Upper lobe of right lung (tissue), 1 donor: ENCODE measurements at places on chromosomes 13 and 19.
A peak's percentile ranks its signal among the peaks of the same experiment; 100 is the strongest.

GRCh38 chr19:32497391-32497790 is 83.6 kb upstream of the PDCD5 start:
- no peaks in the 10 kb centered on the region for H3K27me3 ChIP-seq
- H3K4me3 ChIP-seq: no peak overlapping the region
- no peaks in the 10 kb centered on the region for H3K4me1 ChIP-seq
- no peaks in the 10 kb centered on the region for H3K36me3 ChIP-seq
- H3K27ac ChIP-seq: no peak overlapping the region

- H3K4me1 ChIP-seq: no peaks in the 10 kb centered on the region
- no peak for DNase-seq
- no peak overlapping the region for H3K27ac ChIP-seq
- H3K27me3 ChIP-seq: no peaks in the 10 kb centered on the region
- no peak overlapping the region for H3K4me3 ChIP-seq
Measured at GRCh38 chr13:40160618-40161350, 505.3 kb downstream of the COG6 start.

GRCh38 chr13:76380446-76381065 is 505.6 kb downstream of the KCTD12 start:
- H3K27ac ChIP-seq: no peak overlapping the region
- no peaks in the 10 kb centered on the region for H3K36me3 ChIP-seq
- no peaks in the 10 kb centered on the region for H3K27me3 ChIP-seq

GRCh38 chr13:46468570-46469463 is 81.8 kb upstream of the RUBCNL start:
- DNase-seq: no peak
- no peaks in the 10 kb centered on the region for H3K4me1 ChIP-seq
- H3K27me3 ChIP-seq: no peaks in the 10 kb centered on the region

GRCh38 chr13:61485128-61485765 is 69.6 kb upstream of the PCDH20 start:
- DNase-seq: no peak
- H3K4me1 ChIP-seq: no peaks in the 10 kb centered on the region
- no peak overlapping the region for H3K4me3 ChIP-seq

- no peak overlapping the region for H3K4me3 ChIP-seq
- no peak overlapping the region for H3K27ac ChIP-seq
- peaks cover 100% of the 10 kb centered on the region for H3K36me3 ChIP-seq
- no peaks in the 10 kb centered on the region for H3K27me3 ChIP-seq
- peak; percentile 77 for DNase-seq
Measured at GRCh38 chr19:45059258-45059965, 16.9 kb downstream of the ZNF296 start.

DNA sequence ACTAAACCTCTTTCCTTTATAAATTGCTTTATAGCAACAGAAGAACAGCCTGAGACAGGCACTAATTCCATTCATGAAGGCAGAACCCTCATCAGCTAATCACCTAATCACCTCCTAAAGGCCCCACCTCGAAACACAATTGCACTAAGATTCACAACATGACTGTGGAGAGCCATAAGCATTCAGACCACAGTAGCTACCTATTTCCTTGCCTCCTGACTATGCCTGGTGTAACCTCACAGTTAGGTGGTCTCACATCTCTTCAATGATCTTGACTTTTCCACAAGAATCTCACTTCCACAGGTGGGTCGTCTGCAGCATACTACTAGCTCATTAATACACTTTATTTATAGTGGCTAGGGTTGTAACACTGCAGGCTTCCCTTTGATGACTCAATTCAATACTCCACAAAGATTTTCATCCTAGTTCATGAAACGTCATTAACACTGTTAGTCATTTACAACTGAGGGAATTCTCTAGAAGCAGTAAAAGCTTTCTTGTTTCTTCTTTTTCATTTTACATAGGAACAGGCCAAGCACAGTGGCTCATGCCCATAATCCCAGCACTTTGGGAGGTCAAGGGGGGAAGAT is 27.1 kb downstream of the STK24 start:
- no peaks in the 10 kb centered on the region for H3K27me3 ChIP-seq
- no peak for DNase-seq
- no peak overlapping the region for H3K27ac ChIP-seq
- H3K4me3 ChIP-seq: no peak overlapping the region
- no peaks in the 10 kb centered on the region for H3K36me3 ChIP-seq
- H3K4me1 ChIP-seq: peaks cover 31% of the 10 kb centered on the region

GRCh38 chr19:17968362-17968761 is 1.5 kb downstream of the KCNN1 start:
- H3K27ac ChIP-seq: no peak overlapping the region
- H3K27me3 ChIP-seq: peaks cover 27% of the 10 kb centered on the region
- H3K4me3 ChIP-seq: no peak overlapping the region
- no peak for DNase-seq
- H3K36me3 ChIP-seq: no peaks in the 10 kb centered on the region
- H3K4me1 ChIP-seq: no peaks in the 10 kb centered on the region

GRCh38 chr19:13914777-13915176 is 8.8 kb downstream of the CC2D1A start:
- DNase-seq: no peak
- H3K36me3 ChIP-seq: peaks cover 69% of the 10 kb centered on the region
- no peak overlapping the region for H3K27ac ChIP-seq
- H3K4me3 ChIP-seq: no peak overlapping the region

DNA sequence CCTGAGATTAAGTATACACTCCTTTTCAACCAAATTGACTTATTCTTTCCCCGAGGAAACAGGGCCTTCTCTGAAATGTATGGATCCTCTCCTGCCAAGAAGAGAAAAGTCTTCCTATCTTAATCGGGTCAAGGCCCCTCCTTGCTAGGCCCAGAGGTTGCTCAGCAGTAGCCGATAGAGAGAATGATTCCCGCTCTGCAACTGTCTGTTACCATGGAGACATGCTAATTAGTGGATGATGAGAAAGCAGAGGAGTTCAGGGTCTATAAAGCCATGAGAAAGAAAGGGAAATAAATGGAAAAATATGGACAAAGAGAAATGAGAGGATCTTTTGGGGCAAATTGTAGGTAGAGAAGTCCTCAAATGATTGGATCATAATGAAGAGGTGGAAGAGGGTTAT is 103.5 kb downstream of the POU4F1 start:
- DNase-seq: no peak
- no peaks in the 10 kb centered on the region for H3K27me3 ChIP-seq
- no peaks in the 10 kb centered on the region for H3K4me1 ChIP-seq
- no peak overlapping the region for H3K27ac ChIP-seq
- H3K4me3 ChIP-seq: no peak overlapping the region
- no peaks in the 10 kb centered on the region for H3K36me3 ChIP-seq

DNA sequence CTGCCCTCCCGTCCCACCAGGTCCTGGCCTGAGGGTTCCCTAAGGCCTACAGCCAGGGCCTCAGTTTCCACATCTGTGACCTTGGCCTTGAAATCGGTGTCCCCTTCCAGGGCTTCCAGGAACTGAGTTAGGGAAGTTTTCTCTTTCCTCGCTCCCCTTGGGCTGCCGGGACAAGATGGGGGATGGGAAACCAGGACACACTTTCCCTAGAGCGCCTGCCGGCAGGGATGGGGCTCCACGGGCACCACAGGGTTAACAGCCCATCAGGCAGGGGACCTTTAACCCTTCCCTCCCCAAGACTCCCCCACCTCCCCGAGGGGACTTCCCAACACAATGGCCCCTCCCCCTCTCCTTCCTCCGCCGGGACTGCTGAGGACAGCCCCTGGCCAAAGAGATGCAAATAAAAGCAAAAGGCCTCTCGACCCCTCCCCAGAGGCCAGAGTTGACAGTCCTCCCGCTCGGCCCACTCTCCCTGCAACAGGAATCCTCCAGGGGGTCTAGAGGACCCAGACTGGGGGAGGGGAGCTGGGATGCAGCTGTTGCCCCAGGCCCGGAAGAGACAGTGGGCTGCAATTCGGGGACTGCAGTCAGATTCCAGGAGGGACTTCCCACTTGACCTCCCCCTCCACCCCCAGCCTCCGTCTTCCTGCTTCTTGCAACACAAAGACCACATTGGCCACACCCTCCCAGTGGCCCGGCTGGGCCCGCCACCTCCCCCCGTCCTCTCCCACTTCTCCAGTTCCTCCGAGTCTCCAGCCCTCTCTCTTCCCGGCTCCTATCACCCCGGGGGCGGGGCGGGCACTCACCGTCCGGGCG is 3.4 kb downstream of the BBC3 start:
- peaks cover 29% of the 10 kb centered on the region for H3K4me1 ChIP-seq
- peaks cover 14% of the 10 kb centered on the region for H3K36me3 ChIP-seq
- peak; percentile 95 for DNase-seq
- peak overlapping the region; percentile 97 for H3K4me3 ChIP-seq
- no peaks in the 10 kb centered on the region for H3K27me3 ChIP-seq

DNA sequence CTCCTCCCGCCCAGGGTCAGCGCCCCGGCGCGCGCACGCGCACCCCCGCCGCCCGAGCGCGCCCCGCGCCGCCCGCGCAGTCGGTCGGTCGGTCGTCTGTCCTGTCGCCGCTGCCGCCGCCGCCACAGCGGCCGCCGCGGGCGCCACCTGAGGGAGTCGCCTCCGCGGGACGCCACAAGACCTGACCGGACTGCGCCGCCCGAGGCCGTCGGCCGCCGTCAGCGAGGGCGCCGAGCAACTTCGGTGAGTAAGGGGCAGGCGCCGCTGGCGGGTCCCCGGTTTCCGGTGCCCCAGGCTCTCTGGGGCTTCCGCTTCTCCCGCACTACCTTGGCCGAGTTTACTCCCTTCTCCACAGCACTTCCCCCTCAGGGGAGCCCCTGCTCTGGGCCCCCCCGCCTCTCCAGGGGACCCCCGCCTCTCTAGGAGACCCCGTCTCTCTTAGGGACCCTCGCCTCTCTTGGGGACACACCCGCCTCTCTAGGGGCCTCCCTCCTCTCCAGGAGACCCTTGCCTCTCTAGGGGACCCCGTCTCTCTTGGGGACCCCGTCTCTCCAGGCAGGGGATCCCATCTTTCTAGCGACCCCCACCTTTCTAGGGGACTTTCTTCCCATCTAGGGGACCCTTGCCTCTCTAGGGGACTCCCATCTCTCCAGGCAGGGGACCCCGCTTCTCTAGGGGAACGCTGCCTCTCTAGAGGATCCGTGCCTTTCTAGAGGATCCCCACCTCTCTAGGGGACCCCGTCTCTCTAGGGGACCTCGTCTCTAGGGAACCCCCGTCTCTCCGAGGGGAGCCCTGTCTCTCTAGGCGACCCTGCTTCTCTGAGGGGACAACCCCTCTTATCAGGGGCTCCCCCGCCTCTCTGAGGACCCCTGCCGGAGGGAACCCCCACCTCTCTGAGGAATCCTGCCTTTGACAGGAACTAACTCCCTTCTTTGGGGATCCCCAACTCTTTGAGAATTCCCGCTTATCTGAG is 19.3 kb upstream of the GATAD2A start:
- peaks cover 55% of the 10 kb centered on the region for H3K4me1 ChIP-seq
- H3K36me3 ChIP-seq: no peaks in the 10 kb centered on the region
- H3K4me3 ChIP-seq: peak overlapping the region; percentile 85
- DNase-seq: no peak
- peak overlapping the region; percentile 92 for H3K27ac ChIP-seq

- H3K36me3 ChIP-seq: no peaks in the 10 kb centered on the region
- DNase-seq: no peak
- H3K27ac ChIP-seq: no peak overlapping the region
- H3K27me3 ChIP-seq: no peaks in the 10 kb centered on the region
- H3K4me1 ChIP-seq: no peaks in the 10 kb centered on the region
- no peak overlapping the region for H3K4me3 ChIP-seq
Measured at GRCh38 chr13:109720758-109721184, 65.6 kb downstream of the IRS2 start.

DNA sequence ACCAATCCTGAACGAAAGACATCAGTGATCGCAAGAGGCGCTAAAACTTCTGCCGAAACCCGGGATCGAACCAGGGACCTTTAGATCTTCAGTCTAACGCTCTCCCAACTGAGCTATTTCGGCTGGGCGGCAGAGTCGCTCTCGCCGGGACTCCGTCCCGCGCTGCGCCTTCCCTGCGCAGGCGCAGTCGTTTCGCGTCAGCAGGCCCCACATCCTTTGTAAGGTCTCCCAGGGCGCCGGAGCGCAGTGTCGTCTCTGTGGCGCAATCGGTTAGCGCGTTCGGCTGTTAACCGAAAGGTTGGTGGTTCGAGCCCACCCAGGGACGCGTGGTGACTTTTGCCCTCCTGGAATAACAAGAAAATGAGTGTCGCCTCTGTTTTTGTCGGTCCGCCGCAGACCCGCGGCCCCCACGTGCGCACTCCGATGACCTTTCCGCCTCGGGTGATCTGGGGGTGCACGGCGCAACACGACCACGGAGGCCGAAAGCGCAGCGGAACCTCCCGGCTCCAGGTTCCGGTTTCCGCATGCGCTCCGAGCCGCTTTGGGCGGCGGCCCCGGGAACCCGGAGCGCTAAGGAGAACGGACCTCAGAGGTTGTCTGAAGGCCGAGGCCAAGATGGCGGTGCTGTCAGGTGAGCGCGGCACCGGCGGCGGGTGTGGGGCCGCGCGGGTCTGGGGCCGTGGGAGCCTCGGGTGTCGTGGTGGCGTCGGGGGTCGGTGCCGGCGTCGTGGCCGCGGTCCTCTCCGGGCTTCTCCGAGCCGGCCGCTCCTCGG is at the start of gene NDUFS7:
NDUFS7 (plus strand) TSS at position 596 of the 773 bp plus-strand sequence; CDS start at position 616, 20 bp downstream.
- peaks cover 13% of the 10 kb centered on the region for H3K4me1 ChIP-seq
- no peaks in the 10 kb centered on the region for H3K36me3 ChIP-seq
- H3K27me3 ChIP-seq: no peaks in the 10 kb centered on the region
- peak; percentile 94 for DNase-seq

GRCh38 chr13:83831796-83832195 is 50.5 kb downstream of the SLITRK1 start:
- H3K27ac ChIP-seq: no peak overlapping the region
- no peak for DNase-seq
- H3K36me3 ChIP-seq: no peaks in the 10 kb centered on the region
- H3K27me3 ChIP-seq: no peaks in the 10 kb centered on the region

GRCh38 chr13:74715718-74716117 is 581.5 kb upstream of the KLF12 start:
- H3K4me1 ChIP-seq: no peaks in the 10 kb centered on the region
- H3K4me3 ChIP-seq: no peak overlapping the region
- no peak overlapping the region for H3K27ac ChIP-seq
- H3K36me3 ChIP-seq: no peaks in the 10 kb centered on the region
- H3K27me3 ChIP-seq: no peaks in the 10 kb centered on the region

DNA sequence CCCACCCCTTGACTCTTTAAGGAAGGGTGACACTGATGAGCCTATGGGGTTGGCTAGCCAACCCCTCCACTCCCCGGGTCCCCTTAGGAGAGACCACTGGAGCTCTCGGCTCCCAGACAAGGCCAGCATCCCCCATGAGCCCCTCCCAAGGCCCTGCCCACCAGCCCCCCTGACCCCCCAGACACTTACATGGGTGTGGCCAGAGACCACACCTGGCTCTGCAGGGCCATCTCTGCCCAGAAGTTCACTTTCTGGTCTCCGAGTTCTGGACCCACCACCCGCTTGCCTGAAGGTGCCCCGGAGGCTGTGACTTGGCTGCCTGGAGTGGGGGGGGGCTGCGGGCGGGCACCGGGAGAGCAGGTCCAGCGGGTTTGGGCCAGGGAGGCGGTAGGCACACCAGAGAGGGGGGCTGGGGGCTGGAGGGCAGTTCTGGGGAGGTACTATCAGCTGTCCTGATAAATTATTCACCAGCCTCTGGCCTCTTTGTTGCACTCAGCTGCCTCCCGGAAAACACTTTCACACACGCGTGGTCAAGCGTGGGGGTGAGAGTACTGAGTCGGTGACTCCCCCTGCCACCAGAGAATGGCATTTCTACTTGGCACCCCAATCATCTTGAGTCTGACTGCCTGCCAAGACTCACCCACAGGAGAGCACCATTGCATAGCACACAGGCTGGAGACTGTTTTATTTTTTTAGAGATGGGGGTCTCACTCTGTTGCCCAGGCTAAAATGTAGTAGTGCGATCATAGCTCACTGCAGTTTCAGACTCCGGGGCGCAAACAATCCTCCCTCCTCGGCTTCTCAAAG is at the start of gene PALM3:
PALM3 (minus strand) TSS at position 326 of the 807 bp plus-strand sequence; CDS start at position 230, 96 bp downstream.
- peak; percentile 90 for DNase-seq
- H3K27ac ChIP-seq: peak within 1 kb of the TSS; percentile 24
- peaks cover 16% of the 10 kb centered on the region for H3K27me3 ChIP-seq
- no peaks in the 10 kb centered on the region for H3K4me1 ChIP-seq
- no peaks in the 10 kb centered on the region for H3K36me3 ChIP-seq
